ENCODE measurements at places on chromosomes 7 and 10. TPM values are rescaled to one million over a fixed set of nuclear protein-coding genes. Genes with fewer than 3 reads are reported as not detected.

DNA sequence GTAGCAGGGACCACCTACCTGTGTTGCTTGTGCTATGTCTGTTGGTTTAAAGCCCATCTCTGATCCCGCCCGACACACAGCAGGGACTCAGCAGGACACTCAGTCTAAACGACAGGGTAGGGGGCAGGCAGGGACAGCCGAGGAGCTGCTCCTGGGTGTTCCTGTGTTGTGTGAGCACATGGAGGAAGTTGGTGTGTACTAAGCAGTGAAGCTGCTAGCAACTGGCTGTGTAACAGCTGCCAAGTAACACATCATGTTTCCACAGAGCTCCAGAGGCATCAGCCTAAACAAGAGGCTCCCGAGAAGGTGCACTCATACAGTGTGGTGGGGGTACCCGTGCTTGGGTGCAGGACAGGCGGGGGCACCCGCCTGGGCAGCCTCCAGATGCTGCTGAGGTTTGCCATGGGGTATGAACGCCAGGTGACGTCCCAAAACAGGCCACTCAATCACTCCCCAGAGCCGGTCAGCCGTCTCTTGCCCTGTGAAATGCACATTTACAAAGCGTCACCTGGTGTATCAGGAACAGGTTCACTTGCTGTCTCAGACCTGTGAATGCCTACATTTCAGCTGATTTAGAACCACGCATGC lies 59.6 kb downstream of the PTPRN2 start:
- no peak for DNase-seq

GRCh38 chr7:23369695-23370404 lies 70.7 kb downstream of the MALSU1 start:
- DNase-seq = no peak

DNA sequence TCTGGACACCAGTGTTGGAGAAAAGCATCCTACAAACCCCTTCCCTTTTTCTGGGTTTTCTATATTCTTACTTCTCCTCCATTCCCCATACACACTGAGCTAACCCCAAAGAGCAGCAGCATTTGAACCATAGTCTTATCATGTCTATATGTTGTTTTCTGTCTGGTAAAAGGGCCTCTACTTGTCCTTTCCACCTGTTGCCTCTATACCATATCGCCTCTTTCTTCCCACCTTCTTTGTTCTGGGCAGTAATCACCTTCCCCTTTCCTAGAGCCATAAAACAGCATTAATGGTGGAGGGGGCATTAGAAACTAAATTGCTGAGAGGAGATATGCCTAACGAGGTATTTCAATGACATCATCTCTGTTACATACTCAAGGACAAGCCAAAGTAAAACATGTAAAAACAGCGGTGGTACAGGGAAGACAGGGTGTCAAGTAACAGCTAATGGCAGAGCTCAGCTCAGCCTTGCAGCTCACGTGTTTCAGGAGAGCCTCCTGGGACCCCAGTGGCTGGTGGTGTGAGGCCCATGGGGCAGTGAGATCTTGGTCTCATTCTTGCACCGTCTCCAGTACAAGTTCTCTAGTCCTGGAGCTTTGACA lies 20.6 kb downstream of the NPY start:
- no peak for DNase-seq

GRCh38 chr10:65701168-65701776 lies 1224.6 kb upstream of the LRRTM3 start:
- no peak for DNase-seq

Gene CREM
- polyA plus RNA-seq = 29.4 TPM

Gene MRLN
- not detected for polyA plus RNA-seq

GRCh38 chr7:151461942-151462230 lies 21.9 kb upstream of the CRYGN start:
- DNase-seq = no peak

Gene EBF3
- polyA plus RNA-seq = not detected

- no peak for DNase-seq
Observed at GRCh38 chr7:50792342-50793119, 9.8 kb upstream of the GRB10 start.

GRCh38 chr10:113304726-113305125 lies 248.1 kb upstream of the HABP2 start:
- no peak for DNase-seq

DNA sequence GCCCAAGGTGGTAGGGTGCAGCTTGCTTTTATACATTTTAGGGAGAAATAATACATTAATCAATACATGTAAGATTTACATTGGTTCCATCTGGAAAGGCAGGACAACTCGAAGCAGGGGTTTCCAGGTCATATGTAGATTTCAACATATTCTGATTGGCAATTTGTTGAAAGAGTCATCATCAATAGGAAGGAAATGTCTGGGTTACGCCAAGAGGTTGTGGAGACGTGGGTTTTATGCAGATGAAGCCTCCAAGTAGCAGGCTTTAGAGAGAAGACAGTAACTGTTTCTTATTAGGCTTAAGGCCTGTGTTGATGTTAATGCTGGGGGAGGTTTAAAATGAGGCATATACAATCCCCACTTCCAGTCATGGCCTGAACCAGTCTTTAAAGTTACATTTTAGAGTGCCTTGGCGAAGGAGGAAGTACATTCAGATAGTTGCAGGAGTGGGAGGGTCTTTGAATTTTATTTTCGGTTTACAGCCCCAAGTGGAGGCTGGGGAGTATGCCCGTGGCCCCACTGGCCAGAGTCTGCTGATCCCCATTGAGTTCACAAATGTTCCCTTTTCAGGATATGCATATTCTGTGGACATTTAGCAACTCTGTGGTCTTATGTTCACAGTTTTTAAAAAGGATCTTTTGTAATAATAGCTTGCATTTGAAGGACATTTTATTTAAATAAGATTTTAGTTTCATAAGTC lies 166.0 kb upstream of the GDF10 start:
- DNase-seq = no peak

GRCh38 chr10:13686331-13686752 lies 99.6 kb downstream of the PRPF18 start:
- no peak for DNase-seq

DNA sequence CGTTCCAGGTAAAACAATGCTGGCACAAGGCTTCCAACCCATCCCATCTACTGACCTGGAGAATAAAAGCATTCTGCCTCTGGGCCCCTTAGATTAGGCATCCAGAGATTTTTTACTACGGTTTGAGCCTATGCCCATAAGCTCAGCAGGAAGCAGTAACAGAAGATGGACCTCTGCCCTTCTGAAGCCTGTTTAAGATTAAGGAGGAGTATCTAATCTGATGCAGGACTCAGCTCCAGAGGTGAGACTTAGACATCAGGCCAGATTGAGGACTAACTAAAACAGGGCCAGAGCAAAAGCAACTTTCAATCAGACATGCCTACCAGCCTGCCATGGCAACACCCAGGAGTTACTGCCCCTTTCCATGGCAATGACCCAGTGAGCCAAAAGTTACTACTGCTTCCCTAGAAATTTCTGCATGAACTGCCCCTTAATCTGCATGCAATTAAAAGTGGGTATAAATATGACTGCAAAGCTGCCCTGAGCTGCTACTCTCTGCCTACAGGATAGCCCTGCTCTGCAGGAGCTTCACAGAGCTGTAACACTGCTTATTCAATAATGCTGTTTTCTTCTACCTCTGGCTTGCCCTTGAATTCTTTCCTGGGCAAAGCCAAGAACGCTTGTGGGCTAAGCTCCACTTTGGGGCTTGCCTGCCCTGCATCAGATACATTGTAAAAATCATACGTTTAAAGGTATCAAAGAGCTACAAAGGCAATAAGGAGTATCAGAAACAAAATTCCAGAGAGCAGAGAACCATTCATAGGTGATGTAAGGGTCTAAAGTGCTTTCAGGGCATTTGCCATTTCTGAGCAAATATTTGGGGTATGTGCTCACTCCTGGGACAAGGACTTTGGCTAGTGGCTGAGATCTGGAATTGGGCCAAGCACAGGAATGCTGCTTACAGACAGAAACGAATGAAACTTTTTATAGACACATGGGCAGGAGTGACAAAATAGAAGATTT lies 25.0 kb upstream of the CNNM1 start:
- no peak for DNase-seq

Gene LRIT1
- not detected for polyA plus RNA-seq

Gene SCRN1
- polyA plus RNA-seq = 13.9 TPM

DNA sequence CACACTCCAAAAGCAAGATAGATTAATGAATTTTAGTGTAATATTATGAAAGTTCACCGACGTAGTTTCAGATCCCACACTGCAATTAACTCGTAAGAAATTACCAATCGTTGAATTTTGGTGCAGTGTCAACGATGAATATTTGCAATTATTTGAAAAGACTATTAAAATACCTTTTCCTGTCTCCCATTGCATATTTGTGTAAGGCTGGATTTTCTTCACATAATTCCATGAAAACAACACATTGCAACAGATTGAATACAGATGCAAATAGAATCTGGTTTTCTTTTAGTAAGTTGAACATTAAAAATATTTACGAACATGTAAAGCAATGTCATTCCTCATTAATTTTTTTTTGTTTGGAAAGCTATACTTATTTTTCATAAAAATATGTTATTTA lies 50.9 kb downstream of the DNMBP start:
- DNase-seq = no peak

- DNase-seq = no peak
Observed at GRCh38 chr10:110207011-110207804, at the start of gene MXI1. Gene MXI1, plus strand, starts transcription at chr10:110207605. Its CDS starts 204 bp downstream, at chr10:110207809.

Gene FAM25A
- not detected for polyA plus RNA-seq

- DNase-seq = peak; percentile 92
Observed at GRCh38 chr10:124388823-124389612, 29.7 kb downstream of the OAT start.

Gene PCDH15
- not detected for polyA plus RNA-seq

Gene ANXA8
- polyA plus RNA-seq = not detected

Gene GAD2
- polyA plus RNA-seq = not detected

DNA sequence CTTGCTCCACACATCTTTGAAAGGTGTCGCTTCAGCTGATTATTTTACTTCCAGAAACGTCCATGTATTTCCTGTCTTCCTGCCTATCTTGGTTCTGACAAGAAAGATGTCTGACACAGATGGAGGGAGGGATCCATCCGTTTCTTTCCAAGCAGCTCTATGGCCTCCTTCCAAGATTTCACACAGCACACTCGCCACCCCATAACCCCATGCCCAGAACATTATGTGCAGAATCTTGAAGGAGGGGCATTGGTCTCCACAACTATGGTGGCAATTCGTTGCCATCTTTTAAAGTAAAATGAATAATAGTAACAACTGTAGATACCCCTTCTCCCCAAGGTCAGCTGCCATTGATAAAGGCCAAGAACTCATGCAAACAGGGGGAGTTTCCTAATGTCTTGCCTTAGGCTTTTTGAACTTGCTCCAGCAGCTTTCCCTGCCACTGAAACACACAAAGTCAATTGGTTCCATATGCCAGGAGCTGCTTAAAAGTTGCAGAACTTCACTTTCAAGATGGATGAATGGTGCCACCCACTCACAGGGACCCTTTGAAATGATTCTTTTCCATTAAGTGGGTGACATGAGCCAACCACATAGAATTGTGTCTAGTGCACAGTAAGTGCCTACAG lies 60.0 kb downstream of the VSTM4 start:
- no peak for DNase-seq

Gene TOMM7
- polyA plus RNA-seq = 409 TPM

GRCh38 chr7:142089035-142089434 lies 22.5 kb upstream of the MGAM2 start:
- no peak for DNase-seq

DNA sequence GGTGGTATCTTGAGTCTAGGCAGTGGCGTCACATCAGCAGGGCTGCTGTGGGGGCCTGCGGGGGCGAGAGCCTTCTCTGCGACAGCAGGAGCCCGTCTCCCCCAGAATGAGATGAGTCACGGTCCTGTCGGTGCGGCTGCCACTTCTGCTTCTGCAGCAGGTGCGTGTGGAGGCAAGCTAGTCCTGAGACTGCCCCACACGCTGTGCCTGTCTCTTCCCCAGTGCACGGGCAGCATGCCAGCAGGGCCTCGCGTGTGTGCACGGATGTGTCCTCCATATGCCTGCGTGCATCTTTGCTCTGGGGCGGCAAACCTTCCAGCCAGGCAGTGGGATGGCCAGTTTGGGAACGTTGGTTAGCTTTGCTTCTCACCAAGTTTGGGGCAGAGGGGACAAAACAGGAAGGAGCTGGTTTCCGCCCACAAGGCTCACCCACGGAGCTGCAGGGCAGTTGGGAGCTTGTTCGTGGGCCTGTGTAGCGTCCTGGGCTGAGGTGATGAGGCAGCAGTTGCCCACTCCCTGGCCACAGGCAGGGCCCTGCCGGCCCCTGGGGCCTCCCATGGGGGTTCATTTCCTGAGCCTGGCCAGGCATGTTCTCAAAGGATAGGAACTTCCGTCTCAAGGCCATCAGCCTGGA lies 60.8 kb upstream of the PPIF start:
- peak; percentile 63 for DNase-seq

DNA sequence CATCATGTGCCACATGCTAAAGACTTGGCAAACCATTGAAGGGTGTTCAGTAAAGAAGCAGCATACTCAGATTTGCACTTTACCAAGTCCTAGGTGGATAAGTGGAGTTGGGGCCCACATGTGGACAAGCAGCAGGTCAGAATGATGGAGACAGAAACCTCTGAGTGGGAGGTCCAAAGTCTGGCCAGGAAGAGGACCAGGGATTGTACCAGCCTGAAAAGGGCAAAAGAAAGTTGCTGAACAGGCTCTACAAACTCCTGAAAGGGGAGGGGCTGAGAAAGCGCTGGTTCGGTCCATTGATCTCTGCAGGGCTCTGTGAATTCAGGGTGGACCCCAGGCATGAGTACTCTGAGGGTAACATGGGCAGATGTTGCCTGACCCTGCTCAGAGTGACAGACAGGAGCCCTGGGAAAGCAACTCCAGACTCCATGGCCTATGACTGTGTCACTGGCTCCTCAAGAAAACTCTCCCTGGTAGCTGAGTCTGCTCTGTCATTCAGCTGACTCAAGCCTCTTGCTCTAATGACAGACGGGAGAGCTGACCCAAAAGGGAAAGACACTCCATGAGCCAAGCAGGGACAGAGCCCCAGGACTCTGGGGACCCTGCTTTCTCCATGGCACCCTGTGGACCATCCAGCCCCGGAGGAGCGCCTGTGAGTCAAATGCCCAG lies 68.5 kb downstream of the TBXAS1 start:
- no peak for DNase-seq

GRCh38 chr7:102147008-102147407 lies 139.7 kb upstream of the SH2B2 start:
- no peak for DNase-seq

GRCh38 chr7:150666412-150666811 lies 19.1 kb upstream of the GIMAP2 start:
- DNase-seq = no peak

Gene VWA2
- polyA plus RNA-seq = not detected

GRCh38 chr10:113326160-113327111 lies 226.4 kb upstream of the HABP2 start:
- DNase-seq = no peak

Gene ZNF503
- polyA plus RNA-seq = not detected

- DNase-seq = no peak
Observed at GRCh38 chr7:131648491-131648890, 92.1 kb upstream of the PODXL start.

Gene SLC26A4
- not detected for polyA plus RNA-seq

Gene ACTL6B
- not detected for polyA plus RNA-seq
